ENCODE measurements at places on chromosomes 5 and 9.
A peak's percentile ranks its signal among the peaks of the same experiment; 100 is the strongest.

DNA sequence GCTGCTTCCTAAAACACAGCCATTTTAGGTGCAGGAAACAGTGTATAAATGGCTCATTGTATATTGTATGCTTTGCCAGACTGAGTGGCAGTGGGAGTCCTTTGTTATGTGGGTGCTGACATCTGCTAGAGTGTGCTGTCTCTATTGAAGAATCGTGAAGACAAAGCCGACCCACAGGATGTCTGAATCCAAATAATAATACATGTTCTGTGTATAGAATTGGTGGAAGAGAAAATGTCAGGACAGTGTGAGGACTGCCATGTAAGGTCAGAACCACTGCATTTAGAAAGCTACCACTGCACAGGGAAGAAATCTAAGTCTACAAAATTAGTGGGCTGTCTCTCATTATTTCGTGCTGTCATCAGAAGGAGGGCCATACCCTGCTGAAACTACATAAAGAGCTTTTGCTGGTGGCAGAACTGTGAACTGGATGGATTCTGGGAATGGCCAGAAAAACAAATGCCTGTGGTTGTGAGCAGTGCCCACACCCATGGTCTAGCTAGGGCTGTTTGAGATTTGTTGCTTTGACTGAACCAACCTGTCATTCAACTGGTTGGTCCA is 2.5 kb downstream of the IL7R start:
- no peak for DNase-seq

DNA sequence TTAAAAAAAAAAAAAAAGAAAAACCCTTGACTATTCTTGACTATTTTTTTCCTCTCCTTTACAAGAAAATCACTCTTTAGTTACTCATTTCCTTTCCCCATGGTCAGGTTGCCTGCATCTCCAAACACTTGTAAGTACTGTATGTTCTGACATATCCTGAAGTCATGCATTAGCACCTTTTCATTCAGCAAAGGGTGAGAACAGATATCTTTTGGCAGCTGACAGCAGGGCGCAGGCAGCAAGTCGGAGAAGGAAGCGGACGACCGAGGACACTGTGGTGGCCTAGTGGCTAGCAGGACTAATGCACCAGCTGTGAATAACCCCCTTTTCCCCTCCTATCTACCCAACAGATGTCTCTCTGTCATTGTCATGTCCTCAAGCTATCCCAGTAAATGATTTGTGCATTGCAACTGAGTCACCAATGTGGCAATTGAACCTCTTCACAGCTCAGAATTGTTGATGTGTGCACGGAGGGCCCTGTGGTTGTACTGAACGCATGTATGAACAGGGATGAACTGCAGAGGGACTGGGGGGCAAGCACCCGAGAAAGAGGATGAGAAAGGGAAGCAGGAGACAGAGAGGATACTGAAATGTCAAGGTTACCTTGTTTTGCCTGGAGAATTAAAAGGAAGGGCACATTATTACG is 996.0 kb upstream of the ARRDC3 start:
- no peak for DNase-seq

DNA sequence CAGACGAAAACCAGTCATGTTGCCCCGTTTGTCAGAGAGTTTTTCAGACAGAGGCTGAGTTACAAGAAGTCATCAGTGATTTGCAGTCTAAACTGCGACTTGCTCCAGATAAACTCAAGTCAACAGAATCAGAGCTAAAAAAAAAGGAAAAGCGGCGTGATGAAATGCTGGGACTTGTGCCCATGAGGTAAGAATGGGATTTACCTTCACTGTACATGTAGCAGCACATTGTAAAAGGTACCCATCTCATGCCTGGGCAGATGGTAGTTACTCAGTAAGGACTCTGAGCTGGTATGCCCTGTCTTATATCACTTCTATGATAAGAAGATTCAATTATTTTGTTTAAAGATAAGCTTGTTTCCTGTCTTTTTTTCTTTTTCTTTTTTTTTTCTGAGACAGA is 38.8 kb downstream of the RAD50 start:
- no peak for DNase-seq

DNA sequence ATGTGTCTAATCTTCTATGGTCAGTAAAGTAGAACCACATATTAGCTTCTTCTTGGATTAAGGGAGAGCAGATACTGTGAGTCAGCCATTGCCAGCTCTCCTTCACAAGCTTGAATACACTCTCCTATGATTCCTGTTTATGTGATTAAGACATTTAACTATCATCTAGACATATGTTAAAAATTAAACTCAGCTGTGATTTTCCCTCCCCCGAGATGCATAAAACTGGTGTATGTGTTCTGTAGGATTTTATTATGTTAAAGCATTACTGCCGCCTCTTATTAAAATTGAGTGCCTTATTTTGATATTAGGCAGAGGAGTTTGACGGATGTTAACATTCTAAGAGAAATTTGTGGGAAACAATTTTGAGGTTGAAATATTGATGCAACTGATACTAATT is 114.6 kb downstream of the ACTBL2 start:
- DNase-seq, result peak; percentile 9

DNA sequence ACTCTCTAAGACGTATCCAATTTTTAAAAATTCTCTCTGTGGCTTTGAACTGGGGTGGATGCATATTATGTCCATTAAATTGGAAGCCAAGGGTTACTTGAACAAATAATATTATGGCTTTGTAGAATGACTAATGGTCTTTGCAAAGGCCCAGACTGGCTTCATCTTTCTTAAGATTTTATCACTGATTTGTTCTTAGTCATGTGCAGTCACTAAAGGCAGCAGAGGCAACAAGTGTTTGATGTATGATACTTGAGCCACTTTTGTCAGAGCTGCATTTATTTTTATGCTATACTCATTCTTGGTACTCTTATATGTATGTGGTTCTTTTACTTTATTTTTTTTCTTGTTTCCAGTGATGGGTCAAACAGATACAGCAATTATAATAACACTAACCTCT is 152.2 kb downstream of the NR2F1-AS1 start:
- no peak for DNase-seq

- no peak for DNase-seq
Observed at GRCh38 chr5:106875591-106876297, 795.0 kb downstream of the EFNA5 start.

GRCh38 chr5:42005561-42006153 is 80.6 kb downstream of the FBXO4 start:
- no peak for DNase-seq

DNA sequence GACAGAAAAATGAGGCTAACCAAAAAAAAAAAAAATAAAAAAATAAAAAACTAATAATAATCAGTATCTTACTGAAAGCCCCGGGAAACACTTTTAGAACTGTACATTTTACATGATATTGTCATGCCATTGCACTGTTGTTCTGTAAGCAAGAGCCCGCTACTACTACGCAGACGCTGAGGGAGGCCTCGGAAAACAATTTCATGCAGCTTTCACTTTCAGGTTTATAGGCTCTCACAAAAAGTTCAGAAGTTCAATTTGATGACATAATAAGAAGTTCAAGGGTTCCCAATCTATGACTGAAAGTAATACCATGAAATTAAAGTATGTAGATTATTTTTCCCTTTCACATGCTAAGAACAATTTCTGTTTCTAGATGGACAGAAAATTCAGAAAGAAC is 318.3 kb upstream of the ITGA1 start:
- DNase-seq, result no peak

DNA sequence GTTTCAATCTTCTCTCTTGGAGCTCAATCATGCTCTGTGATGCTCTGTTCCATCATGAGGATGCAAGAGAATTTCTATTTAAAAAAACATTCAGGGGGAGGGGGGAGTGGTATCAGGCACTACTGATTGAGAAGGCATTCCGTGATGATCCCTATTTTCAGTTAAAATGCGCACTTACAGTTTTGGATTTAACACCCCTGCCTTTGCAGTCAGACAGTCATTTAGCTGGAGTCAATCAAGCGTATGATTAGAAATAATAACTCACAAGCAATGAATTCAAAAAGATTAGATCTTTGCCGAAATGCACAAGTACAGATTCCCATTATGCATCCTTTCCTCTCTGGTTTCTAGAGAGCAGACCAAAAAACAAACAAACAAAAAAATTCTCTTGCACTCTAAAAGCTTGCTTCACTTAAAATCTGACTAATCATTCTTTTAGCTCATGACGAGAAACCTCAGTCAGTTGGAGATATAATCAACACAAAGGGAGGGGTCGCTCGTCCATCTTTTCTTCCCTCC is 55.4 kb downstream of the EFNA5 start:
- no peak for DNase-seq

- DNase-seq, result peak; percentile 6
Observed at GRCh38 chr9:37706290-37706689, 47.3 kb upstream of the TRMT10B start.

DNA sequence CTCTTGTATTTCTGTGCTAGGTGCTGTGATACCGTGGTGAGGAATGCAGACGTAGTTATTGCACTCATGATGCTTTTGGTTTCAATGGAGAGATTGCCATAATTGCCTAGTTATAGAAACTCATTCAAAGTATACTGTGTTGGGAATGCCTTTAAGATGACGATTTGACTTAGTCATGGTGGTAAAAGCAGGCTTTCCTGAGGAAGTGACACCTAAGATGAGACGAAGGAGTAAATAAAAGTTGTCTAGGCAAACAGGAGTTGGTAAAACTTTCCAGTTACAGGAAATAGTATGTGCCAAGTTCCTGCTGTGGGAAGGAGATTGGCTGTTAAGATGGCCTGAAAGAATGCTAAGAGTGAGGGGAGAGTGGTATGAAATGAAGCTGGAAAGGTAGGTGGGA is 48.1 kb downstream of the FOCAD start:
- DNase-seq, result no peak

DNA sequence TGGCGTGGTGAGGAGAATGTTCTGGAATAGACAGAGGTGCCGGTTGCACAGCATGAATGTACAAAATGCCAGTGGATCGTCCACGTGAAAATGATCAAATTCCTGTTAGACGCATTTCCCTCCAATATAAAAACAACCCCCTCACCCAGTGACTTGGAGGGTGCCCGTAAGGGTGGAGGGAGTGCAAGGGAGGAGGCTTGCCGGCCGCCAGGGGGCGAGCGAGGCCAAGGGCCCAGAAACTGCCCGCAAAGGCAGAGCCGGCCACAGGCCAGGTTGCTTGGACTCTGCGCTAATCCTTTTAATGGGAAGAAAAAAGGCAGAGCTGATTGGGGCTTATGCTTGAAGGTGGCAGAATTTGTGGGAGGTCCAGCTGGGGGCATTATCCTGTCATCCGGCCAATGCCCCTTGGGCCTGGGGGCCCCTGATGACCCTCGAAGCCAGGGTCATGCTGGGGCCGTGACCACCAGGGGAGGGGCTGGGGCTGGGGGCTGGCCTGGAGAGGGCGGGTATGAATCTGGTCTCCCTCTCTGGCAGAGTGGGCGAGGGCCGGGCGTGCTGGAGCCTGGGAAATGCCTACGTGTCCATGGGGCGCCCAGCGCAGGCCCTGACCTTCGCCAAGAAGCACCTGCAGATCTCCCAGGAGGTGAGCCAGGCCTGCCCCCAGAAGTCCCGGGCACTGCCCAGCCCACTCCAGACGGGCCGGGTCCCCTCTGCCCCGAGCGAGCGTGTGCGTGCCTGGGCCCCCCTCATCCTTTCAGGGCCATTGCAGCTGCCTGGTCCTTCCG is 12.0 kb downstream of the GPSM1 start:
- no peak for DNase-seq

DNA sequence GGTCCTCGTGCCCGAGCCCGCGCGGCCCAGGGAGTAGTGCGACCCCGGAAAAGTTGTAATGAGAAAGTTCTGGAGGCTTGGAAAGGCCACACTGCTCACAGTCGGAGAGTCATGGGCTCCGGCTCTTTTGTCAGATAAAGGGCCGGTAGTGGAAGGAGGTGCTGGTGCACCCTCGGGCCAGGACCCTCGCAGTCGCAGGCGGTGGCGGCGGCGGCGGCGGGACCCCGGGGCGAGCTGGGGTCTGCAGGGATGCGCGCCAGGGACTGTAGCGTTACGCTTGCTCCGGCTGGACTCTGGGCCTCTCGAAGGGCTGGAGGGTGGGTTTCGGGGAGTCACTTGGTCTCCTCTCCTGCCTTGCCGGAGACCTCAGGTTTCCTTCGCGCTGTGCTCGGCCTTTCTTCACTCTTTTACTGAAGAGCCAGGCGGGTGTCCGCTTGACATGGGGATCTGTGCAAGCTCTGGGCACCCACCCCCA is 1.5 kb downstream of the RORB start:
- DNase-seq, result no peak

DNA sequence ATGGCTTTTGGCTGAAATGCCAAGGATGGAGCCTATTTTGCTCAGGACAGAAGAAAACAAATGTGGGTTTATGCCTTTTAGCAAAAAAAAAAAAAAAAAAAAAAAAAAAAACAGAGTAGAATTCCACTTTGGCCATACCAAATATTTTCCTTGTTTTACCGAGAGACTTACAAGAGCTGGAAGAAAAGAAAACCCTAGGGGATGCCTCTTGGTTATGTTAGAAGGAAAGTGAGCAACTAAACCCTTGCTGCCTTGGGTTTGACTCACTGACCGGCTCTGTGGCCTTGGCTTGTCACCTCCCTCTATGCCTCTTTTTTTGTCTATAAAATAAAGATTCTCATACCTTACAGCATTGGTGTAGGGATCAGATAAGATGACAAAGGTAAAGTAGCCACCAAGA is 69.6 kb upstream of the ABCA1 start:
- DNase-seq, result no peak

DNA sequence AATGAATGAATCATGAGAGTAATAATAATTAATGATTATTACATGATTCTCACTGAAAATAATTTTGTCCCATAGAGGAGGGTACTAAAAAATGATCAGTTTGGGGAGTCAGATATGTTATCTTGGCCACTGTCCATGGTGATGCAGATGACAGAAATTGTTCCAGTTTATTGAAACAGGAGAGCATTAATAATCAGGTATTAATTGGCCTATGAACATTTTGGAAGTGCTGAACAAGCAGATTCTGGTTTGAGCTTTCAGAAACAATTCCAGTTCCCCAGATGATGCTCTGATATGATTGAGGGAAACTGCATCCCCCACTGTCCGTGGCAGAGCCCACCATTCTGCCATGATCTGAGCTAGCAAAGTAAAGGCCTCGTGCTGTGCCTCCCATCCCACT is 345.2 kb downstream of the ZSWIM6 start:
- DNase-seq, result no peak

- DNase-seq, result no peak
Observed at GRCh38 chr5:83632874-83633273, 87.8 kb downstream of the HAPLN1 start.

DNA sequence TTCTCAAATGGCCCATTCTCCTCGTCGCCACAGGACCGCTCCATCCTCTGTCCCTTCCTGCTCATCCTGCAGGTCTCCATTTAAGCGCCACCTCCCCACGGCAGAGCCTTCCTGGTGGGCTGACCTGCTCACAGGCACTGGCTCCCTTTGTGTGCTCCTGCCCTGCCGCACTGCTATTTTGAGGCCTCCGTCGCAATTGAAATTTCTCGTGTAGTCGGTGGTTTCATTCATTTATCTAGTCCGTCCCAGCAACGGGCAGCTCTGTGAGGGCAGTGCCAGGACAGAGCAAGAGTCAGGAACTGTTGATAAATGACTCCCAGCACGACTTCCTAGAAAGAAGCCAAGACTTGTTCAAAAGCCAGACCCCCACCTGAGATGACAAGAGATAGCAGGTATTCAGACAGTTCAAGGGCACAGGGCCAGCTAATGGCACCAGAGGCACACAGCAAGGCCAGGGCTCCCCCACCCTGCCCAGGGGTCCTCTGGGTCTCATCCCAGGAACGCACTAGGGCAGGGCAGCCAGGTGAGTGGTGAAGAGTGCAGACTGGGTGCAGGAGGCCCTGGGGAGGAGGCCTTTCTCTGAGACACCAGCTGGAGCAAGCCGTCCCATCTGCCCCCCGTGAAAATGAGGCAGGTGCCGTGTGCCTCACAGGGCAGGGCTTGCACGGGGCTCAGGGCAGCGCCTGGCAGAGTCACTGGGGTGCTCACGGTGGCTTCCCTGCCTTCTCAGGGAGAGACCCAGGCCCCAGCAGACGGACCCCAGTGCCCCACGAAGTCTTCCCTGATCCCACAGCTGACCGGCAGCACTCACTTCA is 36.9 kb downstream of the FAM78A start:
- no peak for DNase-seq

All from GM04503 (cell line).